ENCODE measurements at places on chromosomes 2 and 18.

GRCh38 chr18:12819322-12819721 is 64.7 kb downstream of the PTPN2 start:
- DNase-seq, result no peak

- DNase-seq, result no peak
Observed at GRCh38 chr2:18971628-18972027, 382.3 kb upstream of the NT5C1B start.

- DNase-seq, result no peak
Observed at GRCh38 chr2:238433300-238433915, 6.7 kb downstream of the ASB1 start.

- no peak for DNase-seq
Observed at GRCh38 chr2:109450574-109451273, 163.0 kb downstream of the SEPTIN10 start.

- DNase-seq, result no peak
Observed at GRCh38 chr18:69895066-69896047, 52.3 kb downstream of the CD226 start.

GRCh38 chr2:45269149-45269793 is 260.0 kb upstream of the SIX2 start:
- no peak for DNase-seq

- DNase-seq, result no peak
Observed at GRCh38 chr2:58890865-58891525, 649.9 kb upstream of the FANCL start.

GRCh38 chr18:33128581-33128980 is 311.9 kb downstream of the CCDC178 start:
- no peak for DNase-seq

DNA sequence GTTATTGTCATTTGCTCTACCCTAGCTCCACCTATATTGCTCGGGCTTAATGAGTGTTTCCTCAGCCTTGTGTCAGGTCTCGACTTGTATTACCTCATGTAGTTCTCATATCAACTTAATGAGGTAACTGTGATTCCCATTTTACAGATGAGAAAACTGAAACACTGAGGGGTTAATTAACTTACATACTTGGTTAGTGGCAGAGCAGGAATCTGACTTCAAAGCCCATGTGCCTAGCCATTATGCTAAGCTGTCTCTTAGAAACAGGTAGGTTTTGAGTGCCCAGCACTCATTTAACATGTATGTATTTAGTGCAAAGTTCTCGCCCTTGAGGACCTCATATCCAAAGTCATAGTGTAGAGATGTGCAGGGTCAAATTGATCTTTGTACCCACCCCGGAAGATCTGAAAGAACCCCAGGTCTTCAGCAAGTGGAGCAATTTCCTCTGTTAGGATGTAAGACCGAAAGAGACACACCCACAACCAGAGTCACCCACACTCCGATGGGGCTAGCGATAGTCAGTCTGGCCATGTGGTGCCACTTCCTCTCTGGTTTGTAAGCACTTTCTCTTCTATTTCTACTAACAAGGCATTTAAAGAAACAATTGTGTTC is 121.0 kb upstream of the SLC39A10 start:
- no peak for DNase-seq

DNA sequence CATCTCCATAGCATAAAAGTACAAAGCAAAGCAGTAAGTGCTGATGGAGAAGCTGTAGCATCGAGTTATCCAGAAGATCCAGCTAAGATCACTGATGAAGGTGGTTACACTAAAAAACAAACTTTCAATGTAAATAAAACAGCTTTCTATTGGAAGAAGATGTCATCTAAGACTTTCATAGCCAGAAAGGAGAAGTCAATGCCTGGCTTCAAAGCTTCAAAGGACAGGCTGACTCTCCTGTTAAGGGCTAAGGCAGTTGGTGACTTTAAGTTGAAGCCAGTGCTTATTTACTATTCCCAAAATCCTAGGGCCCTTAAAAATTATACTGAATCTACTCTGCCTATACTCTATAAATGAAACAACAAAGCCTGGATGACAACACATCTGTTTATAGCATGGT is 44.0 kb downstream of the METTL8 start:
- no peak for DNase-seq

- DNase-seq, result no peak
Observed at GRCh38 chr18:8397034-8397433, 212.2 kb upstream of the RAB12 start.

GRCh38 chr18:42640160-42640559 is 475.3 kb downstream of the RIT2 start:
- no peak for DNase-seq

- no peak for DNase-seq
Observed at GRCh38 chr2:35116151-35116550, 1239.4 kb upstream of the CRIM1 start.

GRCh38 chr18:3175195-3175758 is 44.5 kb downstream of the MYOM1 start:
- DNase-seq, result no peak

DNA sequence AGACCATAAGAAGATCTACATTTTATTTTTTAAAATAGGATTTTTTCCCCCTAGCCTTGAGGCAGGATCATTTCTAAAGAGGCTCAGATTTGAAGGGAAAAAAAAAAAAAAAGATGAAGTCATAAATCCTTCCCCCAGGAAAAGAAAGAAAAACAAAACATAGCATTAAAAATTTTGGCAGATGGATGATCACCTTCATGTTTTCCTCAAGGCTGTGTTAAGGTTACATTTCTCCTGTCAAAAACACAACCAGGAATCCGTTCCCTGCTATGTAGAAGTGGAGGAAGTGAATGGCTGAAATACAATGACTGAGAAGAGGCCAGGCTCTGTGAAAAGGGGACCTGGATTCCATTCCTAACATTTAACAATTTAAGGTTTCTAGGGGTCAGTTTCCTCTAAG is 56.2 kb downstream of the EPHA4 start:
- no peak for DNase-seq

All from SK-N-MC (cell line).